ENCODE measurements at places on chromosomes 1 and 21.

DNA sequence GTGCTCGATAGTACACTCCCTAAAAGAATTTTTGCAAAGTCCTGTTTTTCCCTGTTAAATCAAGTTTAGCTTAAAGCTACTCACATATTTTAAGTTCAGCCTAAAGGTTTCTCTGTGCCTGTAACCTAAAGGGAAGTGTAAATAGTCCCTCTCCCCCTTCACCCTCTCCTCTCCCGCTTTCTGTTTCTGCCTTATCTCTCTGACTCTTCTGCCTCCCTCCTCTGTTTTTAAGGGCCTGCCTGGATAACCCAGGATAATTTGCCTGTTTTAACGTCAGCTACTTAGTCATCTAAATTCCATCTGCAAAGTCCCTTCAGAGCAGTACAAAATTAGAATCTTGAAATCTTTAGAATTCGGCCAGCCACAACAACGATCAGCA, 92.6 kb downstream of the NID1 start:
- DNase-seq, result peak; percentile 84

DNA sequence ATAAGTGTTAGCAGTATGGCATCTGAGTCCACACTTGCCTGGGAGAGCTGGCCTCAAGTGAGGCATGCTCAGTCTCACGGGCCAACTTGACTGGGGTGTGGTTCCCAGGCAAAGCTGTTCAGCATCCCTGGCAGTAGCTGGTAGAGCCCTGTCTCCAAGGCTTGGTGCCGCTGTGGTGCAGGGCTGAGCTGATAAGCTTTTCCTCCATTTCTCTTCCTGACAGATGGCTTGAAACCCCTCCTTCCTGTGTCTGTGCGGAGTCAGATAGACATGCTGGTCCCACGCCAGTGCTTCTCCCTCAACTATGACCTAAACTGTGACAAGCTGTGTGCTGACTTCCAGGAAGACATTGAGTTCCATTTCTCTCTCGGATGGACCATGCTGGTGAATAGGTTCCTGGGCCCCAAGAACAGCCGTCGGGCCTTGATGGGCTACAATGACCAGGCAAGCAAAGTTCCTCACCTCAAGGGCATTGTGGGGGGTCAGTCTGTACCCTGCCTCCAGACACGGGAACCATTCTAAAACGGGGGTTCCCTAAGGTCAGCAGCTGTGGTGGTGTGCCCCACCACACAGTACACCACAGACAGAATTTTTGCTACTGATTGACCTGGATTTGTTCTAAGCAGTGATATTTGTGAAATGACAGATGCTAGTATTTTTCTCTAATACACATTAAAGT, 13.7 kb upstream of the MIIP start:
- DNase-seq, result no peak

DNA sequence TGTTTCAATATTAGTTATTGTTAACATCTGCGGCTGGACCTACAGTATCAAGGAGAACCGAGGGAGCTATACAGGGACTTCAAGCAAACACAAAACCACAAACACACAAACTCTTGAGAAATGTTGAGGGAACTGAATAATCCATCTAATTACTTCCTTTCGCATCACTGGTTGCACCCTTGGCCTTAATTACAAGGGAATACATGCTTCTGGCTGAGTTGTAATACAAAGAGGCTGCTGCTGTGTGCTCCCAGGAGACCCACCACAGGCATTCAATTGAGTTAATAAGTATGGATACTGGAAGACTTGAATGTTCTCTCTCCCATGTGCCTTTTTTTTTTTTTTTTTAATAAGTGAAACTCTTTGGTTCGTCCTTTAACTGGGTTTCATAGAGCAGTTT, 16.8 kb upstream of the SMYD2 start:
- DNase-seq, result no peak

DNA sequence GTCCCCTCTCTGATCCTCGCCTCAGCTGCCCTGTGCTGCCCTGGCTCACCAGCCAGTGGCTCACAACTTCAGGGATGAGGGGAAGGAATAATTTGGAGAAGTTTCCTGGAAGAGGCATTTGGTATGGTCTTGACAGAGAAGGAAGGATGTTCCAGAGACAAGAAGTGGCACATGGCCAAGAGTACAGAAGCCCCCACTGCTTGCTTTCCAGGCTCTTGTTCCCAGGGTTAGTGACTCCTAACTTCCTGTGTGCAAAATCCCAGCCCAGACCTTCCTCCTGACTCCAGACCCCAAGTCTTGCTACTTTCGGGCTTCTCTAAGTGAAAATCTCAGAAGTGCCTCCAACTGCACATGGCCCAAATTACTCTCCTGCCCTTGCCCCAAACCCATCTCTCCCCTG, 85.7 kb downstream of the HMGB4 start:
- DNase-seq, result no peak

DNA sequence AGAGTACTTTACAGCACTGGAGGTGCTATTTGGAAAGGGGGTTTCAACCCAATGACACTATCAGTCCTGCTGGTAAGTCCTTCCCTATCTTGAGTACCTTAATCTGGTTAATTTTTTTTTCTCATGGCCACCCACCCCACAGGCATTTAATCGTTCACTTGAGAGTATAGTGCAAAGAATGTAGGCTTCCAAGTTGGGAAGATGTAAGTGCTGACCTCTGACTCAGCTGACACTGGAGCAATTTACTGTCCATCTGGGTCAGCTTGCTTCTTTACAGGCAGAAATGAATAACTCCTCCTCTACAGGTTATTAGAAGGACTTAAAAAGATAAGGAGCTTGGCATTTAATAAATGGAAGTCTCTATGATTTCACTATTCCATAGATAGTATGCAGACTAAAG, 89.6 kb downstream of the AK5 start:
- peak; percentile 23 for DNase-seq

Measured in GM23248 (cell line).